ENCODE measurements at places on chromosomes 4 and X. TPM values are rescaled to one million over a fixed set of nuclear protein-coding genes. Genes with fewer than 3 reads are reported as not detected.

DNA sequence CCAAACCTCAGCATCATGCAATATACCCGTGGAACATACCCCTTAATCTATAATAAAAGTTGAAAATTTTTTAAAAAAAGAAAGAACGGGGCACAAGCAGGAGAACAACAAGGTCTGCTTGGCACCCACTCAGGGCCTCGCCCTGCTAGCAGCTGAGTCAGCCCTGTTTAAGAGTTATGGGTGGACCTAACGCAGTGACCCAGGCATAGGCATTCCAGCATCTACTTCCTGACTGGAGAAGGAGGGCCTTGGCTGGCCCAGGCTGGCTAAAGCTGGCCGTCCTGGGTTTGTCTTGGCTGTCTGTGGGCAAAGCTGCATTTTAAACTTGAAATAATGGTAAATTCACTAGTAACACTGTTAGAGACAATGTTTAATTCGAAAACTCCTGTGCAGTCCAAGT is 236.7 kb upstream of the PGRMC2 start:
- peak; percentile 80 for DNase-seq

GRCh38 chrX:151478058-151478457 is 81.1 kb downstream of the VMA21 start:
- no peak for DNase-seq

GRCh38 chr4:141109983-141110382 is 23.3 kb downstream of the RNF150 start:
- DNase-seq = no peak

- no peak for DNase-seq
Observed at GRCh38 chr4:6097581-6097980, 79.3 kb upstream of the C4orf50 start.

DNA sequence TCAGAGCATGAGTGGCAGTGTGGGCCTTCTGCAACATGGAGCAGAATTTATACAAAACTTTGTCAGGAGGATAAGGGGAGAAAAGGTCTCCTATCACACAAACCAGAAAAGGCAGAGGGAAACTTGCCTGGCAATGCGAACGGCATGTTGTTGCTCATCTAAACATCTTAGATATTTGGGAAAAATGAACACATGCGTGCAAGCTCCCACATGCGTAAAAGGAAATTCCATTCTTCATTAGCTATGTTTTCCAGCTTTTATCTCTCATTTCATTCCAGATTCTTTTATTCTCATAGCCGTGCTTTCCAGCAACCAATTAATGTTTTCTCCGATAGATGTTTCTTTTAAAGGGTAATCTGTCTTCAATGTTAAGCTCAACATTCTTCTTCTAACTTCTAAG is 31.3 kb upstream of the GBA3 start:
- DNase-seq = peak; percentile 14

DNA sequence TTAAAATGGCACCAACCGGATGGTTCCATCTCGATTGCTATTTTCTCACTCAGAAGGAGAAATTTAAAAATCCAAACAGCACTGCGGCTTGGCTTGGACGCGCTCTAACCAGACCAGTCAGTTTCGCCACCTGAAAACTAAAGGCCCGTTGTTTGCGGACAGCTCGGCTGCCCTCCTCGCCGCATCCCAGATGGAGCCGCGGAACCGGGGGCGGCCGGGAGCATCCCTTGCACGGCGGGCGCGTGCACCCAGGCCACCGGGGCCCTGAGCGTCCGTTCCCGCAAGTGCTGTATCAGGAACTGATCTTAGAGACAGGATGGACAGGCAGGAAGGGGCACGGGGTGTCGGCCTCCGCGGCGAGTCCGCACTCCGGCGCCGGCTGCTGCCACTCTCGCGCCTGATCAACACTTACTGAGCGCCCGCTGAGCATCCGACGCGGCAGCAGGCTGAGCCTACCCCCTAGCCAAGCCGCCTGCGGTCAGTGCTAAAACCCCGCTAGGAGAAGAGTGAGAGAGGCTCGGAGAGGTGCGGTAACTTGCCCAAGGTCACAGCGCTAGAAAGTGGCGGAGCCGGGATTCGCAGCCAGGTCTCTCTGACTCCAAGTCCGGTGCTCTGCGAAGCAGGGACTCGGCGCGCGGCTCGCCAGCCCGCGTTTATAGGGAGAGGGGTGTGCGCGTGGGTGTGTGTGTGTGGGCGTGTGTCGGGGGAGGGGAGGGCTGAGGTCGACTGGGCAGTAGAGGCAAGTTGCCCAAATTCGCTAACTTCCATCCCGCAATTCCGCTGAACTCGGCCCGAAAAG is at the start of gene CITED1:
Gene CITED1, minus strand, starts transcription at position 629 of the 799 bp plus-strand sequence. CDS start 3,045 bp downstream, outside the sequence.
- DNase-seq = peak; percentile 7

- DNase-seq = no peak
Observed at GRCh38 chrX:29453333-29453732, 762.0 kb upstream of the MAGEB2 start.

DNA sequence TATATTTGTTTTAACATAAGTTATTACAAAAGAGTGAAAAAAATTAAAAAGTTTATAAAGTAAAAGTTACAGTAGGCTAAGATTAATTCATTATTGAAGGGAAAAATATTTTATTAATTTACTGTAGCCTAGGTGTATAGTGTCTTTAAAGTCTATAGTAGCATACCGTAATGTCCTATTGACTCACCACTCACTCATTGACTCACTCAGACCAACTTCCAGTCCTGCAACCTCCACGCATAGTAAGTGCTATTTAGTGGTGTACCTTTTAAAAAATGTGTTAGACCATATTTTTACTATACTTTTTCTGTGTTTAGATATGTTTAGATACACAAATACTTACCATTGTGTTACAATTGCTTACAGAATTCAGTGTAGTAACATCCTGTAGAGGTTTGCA is 841.1 kb downstream of the CENPC start:
- DNase-seq = no peak

- peak; percentile 61 for DNase-seq
Observed at GRCh38 chrX:40871385-40872082, 136.2 kb upstream of the MED14 start.

GRCh38 chrX:101229170-101229569 is 9.6 kb downstream of the DRP2 start:
- DNase-seq = peak; percentile 28

- peak; percentile 79 for DNase-seq
Observed at GRCh38 chr4:80138551-80139538, 58.5 kb upstream of the PRDM8 start.

DNA sequence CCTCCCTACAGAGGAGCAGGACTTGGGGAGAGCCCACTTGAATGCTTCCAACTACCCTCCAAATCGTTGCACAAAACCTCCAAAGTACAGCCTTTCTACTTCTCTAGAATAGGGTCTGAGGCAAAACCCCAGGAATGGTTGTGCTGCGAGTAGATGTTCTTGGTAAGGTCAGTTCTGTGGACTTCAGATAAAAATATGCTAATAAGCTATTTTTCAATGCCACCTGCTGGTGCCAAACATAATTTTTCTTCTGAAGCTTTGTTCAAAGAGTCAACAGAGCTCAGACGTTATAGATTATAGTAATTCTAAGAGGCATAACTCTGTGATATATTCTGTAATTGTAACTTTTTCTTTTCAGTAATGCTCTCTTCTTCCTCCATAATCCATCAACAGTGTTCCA is 425.7 kb downstream of the GPAT3 start:
- DNase-seq = no peak

- no peak for DNase-seq
Observed at GRCh38 chrX:17732138-17732783, 5.0 kb upstream of the SCML1 start.

DNA sequence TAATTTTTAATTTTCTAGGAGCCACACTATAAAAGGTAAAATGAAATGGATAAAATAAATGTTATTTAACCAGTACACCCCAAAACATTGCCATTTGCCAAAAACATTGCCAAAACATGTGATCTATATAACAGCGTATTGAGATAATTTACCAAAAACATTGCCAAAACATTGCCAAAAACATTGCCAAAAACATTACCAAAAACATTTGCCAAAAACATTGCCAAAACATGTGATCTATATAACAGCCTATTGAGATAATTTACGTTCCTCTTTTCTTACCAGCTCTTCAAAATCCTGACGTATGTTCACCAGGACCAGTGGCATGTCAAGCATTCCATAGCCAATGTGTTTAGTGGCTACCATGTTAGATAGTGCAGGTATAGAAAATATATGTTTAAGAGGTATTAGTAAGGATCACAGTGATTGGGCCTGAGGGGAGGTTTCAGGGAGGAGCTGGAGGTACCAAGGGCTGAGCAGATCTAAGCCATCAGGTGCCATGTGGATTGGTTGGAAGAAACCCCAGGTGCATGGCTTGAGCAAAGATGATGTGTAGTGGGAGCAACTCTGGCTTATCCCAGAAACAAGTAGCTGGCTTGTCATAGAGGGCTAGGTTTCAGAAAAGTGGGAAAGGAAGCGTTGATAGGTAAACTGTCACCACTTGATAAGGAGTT is 42.6 kb downstream of the RAPGEF2 start:
- DNase-seq = no peak

DNA sequence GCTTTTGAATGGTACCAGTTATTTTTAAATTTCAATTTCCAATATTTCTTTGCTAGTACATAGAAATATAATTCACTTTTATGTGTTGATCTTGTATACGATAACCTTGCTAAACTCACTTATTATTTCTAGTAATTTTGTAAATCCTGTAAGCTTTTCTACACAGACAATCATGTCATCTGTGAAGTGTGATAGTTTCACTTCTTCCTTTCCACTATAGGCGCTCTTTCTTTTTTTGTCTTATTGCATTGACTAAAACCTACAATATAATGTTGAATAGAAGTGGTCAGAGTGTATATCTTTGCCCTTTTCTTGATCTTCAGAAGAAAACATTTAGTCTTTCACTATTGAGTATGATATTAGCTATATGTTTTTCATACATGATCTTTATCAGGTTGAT is 76.6 kb downstream of the ZNF182 start:
- no peak for DNase-seq

- no peak for DNase-seq
Observed at GRCh38 chrX:13550346-13550745, 19.1 kb upstream of the EGFL6 start.

- DNase-seq = no peak
Observed at GRCh38 chr4:36917413-36917812, 327.1 kb upstream of the NWD2 start.

DNA sequence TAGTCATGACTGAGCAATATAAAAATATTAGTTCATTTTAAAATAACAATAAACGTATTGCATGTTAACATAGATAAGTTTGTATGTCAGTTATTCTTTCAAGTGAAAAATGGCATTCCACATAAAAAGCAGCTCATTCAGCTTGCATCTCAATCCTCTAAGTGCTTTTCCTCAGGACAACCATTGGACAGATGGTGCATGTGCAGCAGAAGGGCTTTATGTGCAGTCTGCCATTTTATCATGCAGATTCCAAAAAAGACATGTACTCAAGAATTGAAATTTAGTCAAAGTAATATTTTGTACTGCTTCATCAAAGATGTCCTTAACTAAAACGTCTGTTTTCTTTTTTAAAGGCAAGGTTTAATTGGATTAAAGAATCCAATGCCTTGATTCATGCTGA is 93.4 kb downstream of the RS1 start:
- DNase-seq = no peak

- DNase-seq = peak; percentile 29
Observed at GRCh38 chrX:14694611-14695010, 165.3 kb downstream of the GLRA2 start.

DNA sequence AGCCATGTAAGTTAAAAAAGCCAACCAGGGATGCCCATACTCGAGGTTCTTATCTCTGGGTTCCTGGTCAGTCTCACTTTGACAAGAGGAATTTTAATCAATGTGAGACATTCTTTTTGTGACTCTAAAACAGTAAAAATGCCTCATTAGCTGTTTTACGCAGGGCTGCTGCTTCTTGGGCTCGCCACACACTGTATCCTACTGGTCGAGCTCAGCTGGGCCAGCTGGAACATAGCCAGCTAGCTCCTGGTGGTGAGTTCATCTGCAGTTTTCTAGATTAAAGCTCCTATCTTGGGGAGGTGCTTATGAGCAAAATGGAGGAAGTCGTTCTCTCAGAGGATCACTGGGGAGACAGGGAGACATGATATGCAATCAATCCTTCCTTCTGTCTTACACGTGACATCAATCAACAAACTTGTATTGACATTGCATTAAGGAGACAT is 55.9 kb upstream of the LEF1 start:
- no peak for DNase-seq

GRCh38 chrX:27995611-27996010 is 14.4 kb upstream of the DCAF8L1 start:
- no peak for DNase-seq

DNA sequence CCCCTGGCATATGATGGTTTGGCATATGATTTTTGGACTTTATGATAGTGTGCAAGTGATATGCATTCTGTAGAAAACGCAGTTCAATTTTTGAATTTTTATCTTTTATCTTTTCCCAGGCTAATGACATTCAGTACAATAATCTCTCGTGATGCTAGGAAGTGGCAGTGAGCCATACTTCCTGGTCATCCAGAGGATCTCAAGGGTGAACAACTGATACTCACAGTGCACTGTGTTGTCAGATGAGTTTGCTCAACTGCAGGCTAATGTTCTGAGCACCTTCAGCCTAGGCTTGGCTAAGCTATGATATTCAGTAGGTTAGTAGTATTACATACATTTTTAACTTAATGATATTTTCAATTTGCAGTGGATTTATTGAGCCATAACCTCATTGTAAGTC is 405.3 kb downstream of the PCDH7 start:
- DNase-seq = no peak

- no peak for DNase-seq
Observed at GRCh38 chr4:23269566-23269965, 576.8 kb downstream of the GBA3 start.

DNA sequence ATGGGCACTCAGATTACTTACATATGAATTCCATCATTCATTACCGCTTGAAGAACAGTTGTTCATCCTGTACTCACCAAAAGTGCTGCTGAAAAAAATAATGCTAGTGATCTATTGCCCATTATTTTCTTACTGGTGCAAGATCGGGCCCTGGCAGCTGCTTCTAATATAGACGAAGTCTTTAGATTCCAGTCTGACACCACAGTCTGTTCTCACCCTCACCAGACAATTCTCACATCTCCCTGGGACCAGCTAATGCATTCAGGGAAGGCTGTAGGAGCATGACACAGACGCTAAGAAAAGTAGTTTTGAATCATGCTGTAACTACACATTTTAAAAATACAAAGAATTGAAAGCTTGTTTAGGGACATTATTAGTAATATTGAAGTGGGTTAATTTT is 13.8 kb downstream of the GEMIN8 start:
- no peak for DNase-seq

GRCh38 chrX:129678614-129679195 is 23.9 kb upstream of the APLN start:
- no peak for DNase-seq

The UGT2A3 gene
- not detected for total RNA-seq

The C4orf51 gene
- not detected for total RNA-seq

The GABRB1 gene
- not detected for total RNA-seq

The GRID2 gene
- total RNA-seq = not detected

The SHISA3 gene
- total RNA-seq = not detected

The DIPK2B gene
- total RNA-seq = not detected

The MAGEA11 gene
- total RNA-seq = not detected

The TCEAL9 gene
- 44.5 TPM for total RNA-seq

The AMER1 gene
- 2.3 TPM for total RNA-seq

The NFKB1 gene
- 52.9 TPM for total RNA-seq

The RNF150 gene
- 5.0 TPM for total RNA-seq

The TMPRSS11B gene
- total RNA-seq = not detected

All from mammary epithelial cell (primary cell).